Activated naive CD8-positive, alpha-beta T cell treated with anti-CD3 and anti-CD28 coated beads, Interleukin-2, amount 10 ng/mL, durations not matched to agents 7 days and 5 days (primary cell): ENCODE measurements at places on chromosomes 3 and 15. TPM values are rescaled to one million over a fixed set of nuclear protein-coding genes. Genes with fewer than 3 reads are reported as not detected.

The TNFAIP8L3 gene
- 0.17 TPM for total RNA-seq

The AEN gene
- 42.5 TPM for total RNA-seq

The FANCI gene
- total RNA-seq, result 161 TPM

DNA sequence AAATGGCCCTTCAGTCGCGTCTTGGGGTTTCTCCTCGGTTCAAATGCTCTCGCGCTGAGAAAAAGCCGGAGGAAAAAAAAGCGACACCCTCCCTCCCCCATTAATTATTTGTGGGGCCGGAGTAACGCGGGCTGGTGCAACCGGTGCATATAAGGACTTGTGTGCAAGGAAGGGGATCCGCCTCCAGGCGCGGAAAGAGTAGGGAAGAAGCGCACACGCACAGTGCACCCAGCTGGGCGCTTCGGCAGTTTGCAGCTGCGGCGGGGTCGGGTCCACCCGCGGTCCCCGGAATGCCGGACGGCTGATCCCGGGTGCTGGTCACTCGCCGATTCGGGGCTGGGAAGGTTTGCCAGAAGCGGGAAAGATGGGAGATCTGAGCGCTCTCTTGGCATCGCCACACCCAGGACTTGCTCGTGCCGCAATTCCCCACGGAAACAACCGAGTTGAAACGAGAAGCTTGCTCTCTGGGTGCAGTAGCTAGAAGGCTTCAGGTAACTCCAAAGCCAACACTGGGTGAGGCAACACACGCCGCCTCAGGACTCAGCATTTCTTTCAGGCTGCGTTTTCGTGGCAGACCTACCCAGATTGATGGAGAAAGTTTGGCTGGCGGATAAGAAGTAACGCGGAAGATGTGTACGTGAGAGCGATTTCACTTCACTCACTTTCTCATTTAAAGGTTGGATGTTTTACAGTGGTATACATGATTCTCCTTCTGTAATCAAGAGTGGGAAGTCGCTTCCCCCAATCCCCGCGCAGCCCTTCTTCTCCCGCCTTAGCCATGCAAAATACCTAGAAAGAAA lies 720 bp upstream of the TNIK start:
- DNase-seq, result peak; percentile 69

The SYNPR gene
- total RNA-seq, result not detected

DNA sequence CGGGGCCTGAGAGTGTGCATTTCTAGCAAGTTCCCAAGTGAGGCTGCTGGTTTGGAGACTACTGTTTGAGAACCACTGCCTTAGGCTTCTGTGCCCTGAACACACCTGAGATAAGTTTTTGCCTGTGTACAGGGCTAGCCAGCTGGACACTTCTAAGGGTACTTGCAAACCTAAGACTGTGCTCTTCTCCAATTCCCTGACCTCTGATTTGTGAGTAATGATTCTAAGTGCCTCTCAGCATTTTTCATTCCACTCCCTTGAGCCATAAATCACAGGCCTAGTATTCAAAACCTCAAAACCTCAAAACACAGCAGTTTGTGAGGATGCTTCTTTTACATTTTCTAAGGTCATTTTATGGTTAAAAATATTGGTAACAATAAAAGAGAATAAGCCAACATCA lies 148.4 kb downstream of the CHST2 start:
- DNase-seq, result no peak

DNA sequence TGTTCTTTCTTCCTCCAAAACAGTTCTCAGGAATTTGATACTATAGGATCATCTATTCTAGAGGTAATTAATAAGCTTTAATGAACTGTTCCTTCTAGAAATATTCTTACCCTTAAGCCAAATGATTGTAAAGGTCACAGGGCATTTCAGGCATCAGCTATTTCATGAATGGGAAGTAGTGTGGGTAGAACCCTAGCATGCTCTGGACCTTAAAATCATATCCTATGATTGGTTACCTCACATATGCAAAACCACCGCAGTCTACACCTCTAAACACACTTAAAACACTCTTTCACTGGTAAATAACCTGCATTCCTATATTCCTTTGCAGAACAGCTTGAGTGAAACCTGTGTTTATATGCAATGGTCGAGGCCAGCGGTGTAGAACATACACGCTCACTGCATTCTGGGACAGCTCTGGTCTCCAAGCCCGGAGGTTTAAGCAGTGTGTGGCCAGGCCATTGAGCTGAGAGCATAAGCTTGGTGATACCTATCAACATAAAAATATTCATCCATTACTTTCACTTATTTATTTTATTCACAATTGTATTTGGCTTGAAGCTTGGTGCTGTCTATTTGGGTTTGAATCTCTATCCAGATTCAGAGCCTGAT lies 87.7 kb upstream of the RASGRP1 start:
- DNase-seq, result no peak

GRCh38 chr15:66356359-66357236 lies at the start of gene TIPIN:
TIPIN (minus strand) TSS chr15:66356685; CDS start chr15:66352947, 3,738 bp downstream.
- peak; percentile 98 for DNase-seq

The PODXL2 gene
- 2.2 TPM for total RNA-seq

GRCh38 chr3:133211856-133212255 lies 173.7 kb downstream of the TMEM108 start:
- DNase-seq, result no peak

The EPHB3 gene
- total RNA-seq, result 0.25 TPM

The GXYLT2 gene
- not detected for total RNA-seq

GRCh38 chr3:5116538-5116937 lies 5.6 kb upstream of the ARL8B start:
- DNase-seq, result no peak

- no peak for DNase-seq
Observed at GRCh38 chr15:81942655-81943195, 103.1 kb downstream of the MEX3B start.

GRCh38 chr15:41882689-41883483 lies 11.0 kb downstream of the SPTBN5 start:
- no peak for DNase-seq

DNA sequence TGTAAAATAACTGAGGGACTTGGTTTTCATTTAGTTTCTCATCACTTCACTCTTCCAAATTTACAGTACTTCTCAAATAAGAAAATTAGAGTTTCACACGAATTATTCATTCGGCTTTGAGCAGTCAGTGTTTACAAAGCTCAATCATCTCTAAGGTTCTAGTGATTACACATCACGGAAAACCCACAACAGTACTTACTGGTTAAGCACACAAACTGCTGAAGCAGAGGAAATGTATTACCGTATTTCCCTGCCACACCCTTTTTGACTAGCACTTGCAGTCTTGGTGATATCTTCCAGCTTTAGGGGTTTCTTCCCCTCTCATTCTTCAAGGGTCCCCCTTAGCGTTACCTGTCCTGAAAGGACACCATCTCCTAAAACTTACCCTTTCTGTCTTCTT lies 164.8 kb upstream of the CDIN1 start:
- no peak for DNase-seq

DNA sequence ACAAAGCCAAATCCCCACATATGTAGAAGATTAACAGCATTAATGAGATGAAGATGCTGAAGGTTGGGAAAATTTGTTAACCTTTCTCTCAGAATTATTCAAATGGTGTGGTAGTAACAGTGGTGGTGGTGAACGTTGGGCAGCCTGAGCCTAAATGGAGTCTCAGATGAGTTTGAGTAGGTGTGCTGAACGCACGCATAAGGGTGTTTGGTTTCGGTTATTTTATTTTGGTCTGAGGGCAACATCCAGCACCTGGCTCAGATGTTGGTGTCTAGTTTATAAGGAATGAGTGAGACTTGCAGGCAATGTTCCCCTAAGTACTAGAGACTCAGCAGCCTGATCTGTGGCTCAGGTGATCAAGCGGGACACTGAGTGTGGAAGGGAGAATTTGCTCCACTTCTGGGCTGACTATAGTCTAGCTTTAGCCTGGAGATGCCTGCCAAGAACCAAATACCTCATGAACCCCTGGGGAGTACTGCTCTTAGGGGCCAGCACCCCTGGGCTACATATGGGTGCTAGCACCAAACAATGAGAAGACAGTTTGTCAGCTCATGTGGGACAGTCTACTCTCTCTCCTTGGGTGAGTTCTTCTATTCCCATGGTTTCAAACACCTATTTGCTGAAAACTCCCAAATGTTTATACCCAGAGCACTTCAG lies 39.5 kb upstream of the ATP2C1 start:
- DNase-seq, result no peak

GRCh38 chr3:42122261-42123011 lies 31.3 kb downstream of the TRAK1 start:
- DNase-seq, result no peak

DNA sequence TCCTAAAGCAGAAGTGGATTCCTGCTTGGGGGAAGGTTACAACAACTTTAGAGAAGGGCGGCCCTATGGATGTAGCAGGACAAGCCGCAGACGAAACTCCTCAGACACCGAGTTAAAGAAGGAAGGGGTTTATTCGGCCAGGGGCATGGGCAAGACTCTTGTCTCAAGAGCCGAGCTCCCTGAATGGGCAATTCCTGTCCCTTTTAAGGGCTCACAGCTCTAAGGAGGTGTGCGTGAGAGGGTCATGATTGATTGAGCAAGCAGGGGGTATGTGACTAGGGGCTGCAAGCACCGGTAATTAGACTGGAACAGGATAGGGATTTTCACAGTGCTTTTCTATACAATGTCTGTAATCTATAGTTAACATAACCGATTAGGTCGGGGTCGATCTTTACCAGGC lies 879 bp upstream of the PDHB start:
- no peak for DNase-seq

GRCh38 chr3:20990896-20991295 lies 760.1 kb downstream of the ZNF385D start:
- DNase-seq, result no peak

DNA sequence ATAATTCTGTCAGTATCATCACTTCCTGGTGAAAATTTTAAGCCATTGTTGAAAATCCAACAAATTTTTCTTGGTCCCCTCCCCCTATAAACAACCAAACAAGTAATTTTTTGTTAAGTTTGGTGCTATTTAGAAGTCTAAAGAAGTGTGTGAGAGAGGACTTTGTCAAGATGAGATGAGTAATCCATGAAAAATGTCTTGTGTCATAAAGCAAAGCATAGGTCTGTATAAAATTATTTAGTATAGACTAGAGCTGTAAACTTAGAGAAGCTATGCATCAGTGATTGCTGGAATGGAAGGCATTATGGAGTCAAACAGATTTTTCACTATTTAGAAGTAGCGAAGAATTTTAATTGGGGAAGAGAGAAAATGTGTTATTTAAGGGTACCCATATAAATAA lies 31.4 kb downstream of the MAPK6 start:
- no peak for DNase-seq

DNA sequence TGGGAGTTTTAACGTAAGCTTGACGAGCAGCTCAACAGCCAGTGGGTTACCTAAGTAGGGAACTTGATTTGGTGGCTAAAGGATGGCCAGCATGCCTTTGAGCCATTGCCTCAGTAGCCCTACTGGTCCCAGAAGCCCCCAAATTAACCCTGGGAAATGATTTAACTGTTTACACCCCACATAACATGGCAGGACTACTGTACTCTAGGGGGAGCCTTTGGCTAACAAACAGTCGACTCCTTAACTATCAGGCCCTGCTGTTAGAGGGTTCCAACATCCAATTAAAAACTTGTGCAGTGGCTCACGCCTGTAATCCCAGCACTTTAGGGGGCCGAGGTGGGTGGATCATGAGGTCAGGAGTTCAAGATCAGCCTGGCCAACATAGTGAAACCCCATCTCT lies 9.4 kb upstream of the SMCO1 start:
- no peak for DNase-seq

GRCh38 chr3:88321363-88322050 lies 171.7 kb downstream of the C3orf38 start:
- DNase-seq, result no peak

The TMEM212 gene
- not detected for total RNA-seq

- no peak for DNase-seq
Observed at GRCh38 chr3:16975083-16975482, 90.3 kb downstream of the PLCL2 start.

DNA sequence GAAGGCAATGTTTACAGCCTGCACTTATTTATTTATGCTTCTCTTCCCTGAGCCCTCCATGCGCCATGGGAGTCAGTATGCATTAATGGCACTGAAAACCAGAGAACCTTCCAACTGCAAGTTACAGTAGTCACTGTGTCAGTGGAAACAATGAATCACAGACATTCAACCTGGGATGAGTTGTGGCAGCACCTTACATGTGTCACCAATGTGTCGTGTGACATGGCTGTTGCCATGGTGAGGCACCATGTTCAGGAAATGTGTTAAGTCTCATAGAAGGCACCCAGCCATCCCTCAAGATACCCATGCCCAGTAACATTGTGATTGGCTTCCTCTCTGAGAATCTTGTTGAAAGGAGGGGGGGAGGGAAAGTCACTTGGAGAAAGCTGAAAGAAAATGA lies 105.0 kb downstream of the FOXP1 start:
- no peak for DNase-seq

- no peak for DNase-seq
Observed at GRCh38 chr15:90790057-90790456, 72.9 kb downstream of the BLM start.

DNA sequence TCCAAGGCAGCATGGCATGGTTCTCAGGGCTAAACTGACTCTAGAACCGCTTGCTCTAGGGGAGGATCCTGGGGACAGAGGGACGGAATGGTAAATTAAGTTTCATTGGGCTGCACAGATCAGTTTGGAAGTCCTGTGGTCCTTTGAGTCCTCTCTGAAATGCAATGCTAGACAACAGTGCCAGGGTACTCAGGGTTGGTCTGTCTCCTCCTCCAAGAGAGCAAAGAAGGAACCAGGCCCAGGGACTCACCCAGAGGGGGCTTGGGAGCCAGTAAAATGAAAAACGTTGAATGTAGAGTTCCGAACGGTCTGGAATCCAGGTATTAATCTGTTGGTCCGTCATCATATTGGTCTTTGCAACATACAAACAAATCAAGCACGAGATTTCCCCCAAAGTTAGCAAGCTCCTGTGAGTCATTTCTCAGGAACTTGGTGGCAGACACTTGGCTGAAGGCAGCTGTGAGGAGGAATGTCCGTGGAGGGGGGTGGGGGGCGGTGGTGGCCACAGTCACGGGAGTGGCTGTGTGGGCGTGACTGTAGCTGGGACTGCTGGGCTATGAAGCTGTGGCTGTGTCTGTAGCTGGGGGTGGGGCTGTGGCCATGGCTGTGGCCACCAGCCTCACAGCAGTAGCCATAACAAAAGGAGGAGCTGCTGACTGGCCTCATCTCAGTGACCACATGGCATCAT lies 361.0 kb downstream of the SHQ1 start:
- DNase-seq, result no peak

- no peak for DNase-seq
Observed at GRCh38 chr3:109648027-109648426, 310.7 kb upstream of the DPPA4 start.
